ENCODE measurements at places on chromosomes 6 and 20.
A peak's percentile ranks its signal among the peaks of the same experiment; 100 is the strongest.

DNA sequence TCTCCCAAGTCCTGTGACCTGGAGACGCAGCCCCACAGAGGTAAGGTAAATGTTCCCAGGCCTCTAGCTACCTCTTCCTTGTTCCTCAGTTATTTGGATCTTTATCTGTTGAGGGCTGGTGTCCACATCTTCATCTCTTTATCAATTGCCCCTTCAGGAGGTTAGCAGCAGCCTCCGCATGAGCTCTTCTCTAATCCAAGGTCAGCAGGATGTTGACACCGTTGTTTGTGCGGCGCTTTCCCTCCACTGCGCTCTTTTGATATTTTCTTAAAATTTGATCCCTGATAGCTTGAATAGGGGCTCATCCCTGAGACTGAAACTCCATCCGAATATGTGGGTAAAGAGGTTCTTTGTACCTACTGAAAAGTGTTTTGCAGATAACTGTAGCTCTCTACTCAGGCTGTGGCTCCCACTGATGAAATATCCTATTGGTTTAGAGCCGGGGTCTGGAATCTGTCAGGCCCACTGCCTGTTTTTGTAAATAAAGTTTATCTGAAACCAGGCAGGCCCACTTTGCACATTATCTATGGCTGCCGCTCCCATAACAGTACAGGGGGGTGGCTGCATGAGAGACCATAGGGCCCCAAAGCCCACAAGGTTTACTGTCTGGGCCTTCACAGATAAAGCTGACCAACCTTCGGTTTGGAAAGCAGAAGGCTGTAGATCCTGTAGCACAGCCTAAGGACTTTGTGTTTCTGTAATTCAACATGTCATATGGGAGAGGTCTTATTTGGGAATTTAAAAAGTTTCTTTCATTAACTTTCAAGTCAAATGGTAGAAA is 362.6 kb downstream of the QKI start:
- no peak for DNase-seq

- DNase-seq = no peak
Observed at GRCh38 chr20:64149809-64150560, 14.3 kb upstream of the MYT1 start.

DNA sequence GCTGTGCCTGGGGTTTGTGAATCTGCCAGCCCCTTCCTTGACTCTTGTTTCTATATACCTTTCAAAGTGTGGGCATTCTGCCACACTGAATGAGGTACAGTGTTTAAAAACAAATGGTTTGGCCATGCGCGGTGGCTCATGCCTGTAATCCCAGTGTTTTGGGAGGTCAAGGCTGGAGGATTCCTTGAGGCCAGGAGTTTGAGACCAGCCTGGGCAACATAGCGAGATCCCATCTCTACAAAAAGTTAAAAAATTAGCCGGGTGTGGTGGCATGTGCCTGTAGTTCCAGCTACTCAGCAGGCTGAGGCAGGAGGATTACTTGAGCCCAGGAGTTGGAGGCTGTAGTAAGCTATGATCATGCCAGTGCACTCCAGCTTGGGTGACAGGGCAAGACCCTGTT is 5.8 kb downstream of the FAM83D start:
- no peak for DNase-seq

DNA sequence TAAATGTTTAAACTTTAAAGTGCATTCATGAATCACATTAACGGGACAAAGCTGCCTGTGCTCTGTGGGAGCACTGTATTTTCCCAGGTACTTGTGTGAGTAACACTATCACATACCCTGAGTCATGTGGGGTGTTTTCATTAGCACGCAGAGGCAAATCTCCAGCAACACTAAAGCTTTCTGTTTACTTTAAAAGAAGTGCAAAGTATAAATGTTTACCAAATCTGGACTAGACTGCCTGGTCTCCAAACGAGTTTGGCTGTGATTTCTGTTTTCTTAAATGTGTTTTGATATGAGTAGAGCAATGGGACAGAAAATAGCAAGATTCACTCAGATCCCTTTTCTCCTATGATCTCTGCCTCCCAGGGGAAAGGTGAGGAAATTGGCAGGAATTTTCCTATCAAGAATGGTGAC is 28.8 kb upstream of the RIPPLY2 start:
- DNase-seq = no peak

DNA sequence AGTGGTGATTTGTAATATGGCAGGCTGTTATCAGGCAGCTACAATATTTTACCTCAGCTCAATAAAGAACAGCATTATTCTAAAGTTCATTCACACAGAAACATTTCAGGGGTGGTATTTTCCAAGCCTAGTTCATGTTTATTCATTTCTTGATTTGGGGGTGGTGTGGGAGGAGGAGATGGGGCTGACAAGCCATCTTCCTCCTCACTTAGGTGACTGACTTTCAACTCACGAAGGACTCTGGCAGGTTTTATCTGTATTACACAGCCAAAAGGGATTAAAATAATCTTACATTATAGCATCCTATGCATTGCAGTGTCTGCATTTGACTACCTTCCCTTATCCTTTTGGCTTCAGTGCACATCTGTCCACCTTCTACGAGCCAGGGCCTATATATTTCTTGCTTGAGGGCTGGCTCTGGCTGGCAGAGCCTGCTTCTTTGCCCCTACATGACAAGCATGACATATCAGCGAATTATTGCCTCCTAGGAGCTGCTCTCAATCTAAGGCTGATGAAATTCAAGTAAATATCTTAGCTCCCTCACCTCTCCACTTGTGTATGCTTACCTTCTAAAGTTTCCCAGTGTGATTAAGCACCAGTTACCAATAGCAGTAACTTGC is 20.0 kb downstream of the KHDRBS2 start:
- DNase-seq = no peak

DNA sequence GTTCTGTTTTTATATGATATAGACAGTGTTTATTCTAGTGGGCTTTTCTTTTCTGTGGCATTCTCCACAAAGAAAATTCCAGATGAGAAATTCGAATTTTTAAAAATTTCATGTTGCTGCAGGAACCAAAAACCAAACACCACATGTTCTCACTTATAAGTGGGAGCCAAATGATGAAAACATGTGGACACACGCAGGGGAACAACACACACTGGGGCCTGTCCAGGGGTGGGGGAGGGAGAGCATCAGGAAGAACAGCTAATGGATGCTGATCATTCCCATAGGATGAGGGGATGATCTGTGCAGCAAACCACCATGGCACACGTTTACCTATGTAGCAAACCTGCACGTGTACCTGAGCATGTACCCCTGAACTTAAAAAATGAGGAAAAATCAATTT is 499.0 kb upstream of the SLC35B3 start:
- no peak for DNase-seq

GRCh38 chr6:37620519-37620918 is 77.2 kb downstream of the MDGA1 start:
- DNase-seq = no peak

- DNase-seq = no peak
Observed at GRCh38 chr6:37709250-37709931, 11.7 kb upstream of the MDGA1 start.

DNA sequence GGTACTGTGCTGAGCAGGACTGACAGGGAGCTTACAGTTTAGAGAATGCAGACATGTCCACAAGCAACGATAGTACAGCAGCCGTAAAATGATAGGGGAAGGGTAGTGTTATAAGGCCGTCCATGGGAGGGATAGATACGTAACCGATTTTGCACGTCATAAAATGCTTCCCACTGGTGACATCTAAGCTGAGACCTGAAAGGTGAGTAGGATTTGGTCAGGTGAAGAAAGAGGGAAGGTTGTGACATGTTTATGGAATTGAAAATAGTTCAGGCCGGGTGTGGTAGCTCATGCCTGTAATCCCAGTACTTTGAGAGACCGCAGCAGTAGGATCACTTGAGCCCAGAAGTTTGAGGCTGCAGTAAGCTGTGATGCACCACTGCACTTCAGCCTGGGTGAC is 25.6 kb downstream of the SNX9 start:
- DNase-seq = no peak

- no peak for DNase-seq
Observed at GRCh38 chr6:33298773-33299236, at the start of gene RGL2. TSS of gene RGL2 (minus strand) at chr6:33298942. CDS start at chr6:33298610, 332 bp downstream.

GRCh38 chr20:34979366-34980153 is 23.9 kb downstream of the MYH7B start:
- no peak for DNase-seq

- peak; percentile 64 for DNase-seq
Observed at GRCh38 chr6:26322645-26323482, 42.1 kb upstream of the BTN3A2 start.

DNA sequence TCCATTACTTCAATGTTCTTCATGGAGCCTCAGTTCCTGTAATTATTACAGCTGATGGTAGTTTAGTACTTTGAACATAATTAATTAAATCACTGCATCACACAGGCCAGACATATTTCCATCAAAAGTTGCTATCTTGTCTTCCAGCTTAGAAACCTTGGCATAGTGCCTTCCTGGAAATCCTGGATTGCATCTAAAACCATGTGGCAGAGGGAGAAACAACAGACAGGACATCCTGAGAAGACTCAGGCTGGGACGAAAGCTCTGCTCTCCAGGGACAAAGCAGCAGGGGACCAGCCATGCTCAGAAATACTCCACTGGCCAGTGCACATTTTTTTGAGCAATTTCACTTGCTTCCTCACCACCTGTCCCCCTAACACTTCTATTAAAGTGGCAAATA is 55.3 kb downstream of the TBX18 start:
- DNase-seq = no peak

DNA sequence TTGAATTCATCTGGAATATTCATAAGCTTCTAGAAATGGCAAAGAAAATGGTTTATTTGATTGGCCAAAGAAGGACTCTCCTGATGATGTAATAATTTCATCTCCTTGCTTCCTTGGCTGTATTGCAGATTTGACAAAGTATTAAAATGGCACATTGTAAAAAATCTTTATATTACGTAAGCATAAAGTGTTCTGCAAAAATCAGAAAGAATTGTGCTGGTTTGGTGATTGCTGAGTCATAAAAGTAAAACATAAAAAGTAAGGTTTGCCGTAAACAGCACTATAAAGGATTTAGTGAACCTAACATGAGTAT is 255.9 kb upstream of the RREB1 start:
- DNase-seq = no peak

DNA sequence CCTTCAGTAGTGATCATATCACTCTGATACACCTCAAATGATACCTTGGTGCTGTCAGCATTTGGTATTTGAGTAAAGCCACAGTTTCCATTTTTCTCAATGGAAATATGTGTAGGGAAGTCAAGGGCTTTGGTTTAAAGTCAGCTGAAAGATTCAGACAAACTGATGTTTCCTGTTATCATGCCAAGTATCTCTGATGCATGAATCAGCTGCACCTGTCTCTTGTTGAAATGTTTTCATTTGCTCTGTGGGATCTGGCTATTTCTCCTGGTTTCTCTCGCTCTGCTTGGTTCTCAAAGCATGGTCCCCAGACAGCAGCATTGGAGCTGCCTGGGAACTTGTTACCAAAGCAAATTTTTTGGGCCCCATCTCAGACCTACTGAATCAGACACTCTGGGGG is 23.5 kb downstream of the ZFP64 start:
- no peak for DNase-seq

- DNase-seq = no peak
Observed at GRCh38 chr6:15476631-15477380, 186.0 kb downstream of the DTNBP1 start.

DNA sequence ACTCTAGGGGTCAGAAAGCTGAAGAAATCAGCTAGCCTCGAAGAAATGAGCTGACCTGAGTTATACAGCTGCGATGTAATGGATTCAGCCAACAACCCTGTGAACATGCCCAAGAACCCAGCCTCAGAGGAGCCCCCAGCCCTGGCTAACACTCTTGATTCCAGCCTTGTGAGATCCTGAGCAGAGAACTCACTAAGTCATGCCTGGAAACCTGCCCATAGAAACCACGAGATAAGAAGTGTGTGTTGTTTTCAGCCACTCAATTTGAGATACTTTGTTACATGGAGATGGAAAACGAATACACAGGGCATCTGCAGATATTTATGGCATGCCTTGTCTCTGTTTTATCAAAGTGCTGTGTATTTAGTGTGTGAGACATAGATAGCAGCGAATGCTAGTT is 265.2 kb downstream of the QKI start:
- no peak for DNase-seq

DNA sequence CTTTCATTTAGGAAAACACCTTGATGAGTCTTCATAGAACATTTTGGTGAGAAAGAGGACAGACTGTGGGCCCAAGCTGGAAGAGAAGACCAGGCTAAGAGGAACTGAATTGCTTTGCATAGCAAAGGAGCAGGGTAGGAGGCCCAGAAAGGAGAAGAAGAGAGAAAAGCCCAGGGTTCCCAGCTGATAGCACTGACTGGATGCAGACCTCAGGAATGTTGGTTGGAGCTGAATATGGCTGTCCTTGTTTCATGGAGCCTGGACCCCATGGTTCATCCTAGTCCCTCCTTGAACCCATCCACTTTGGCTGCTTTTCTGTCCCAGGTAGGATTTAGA is 18.0 kb upstream of the ZFAND3 start:
- DNase-seq = no peak

- no peak for DNase-seq
Observed at GRCh38 chr20:21704408-21705385, 767 bp upstream of the PAX1 start.

GRCh38 chr6:119147101-119148053 is 68.9 kb upstream of the FAM184A start:
- DNase-seq = peak; percentile 92

- no peak for DNase-seq
Observed at GRCh38 chr6:170047823-170048222, 243.1 kb downstream of the DLL1 start.

GRCh38 chr20:1538655-1539054 is 18.9 kb downstream of the SIRPD start:
- DNase-seq = no peak

DNA sequence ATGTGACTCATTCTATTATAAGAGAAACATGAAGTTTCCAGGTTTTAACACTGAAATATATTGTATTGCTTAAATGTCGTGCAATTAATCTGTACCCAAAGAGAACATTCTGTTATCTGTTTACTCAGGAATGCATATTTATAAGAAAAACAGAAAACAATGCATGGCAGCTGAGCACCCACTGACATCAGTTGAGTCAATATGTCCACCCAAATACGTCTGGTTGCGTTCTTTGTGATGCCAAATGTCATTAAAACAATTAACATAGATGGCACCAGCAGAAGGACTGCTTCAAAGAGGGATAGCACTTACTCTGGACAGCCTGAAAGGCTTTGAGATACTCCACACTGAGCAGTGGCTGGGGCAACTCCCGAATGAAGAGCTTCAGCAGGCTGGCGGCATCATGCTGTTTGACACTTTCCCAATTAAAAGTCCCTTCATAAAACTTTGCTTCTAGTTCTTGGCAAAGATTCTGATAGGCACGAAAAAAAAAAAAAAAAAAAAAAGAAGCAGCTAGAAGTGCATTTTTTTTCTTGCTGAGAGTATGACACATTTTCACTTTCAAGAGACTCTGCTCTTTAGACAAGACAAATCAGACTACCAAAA is 102.3 kb downstream of the ARHGAP18 start:
- no peak for DNase-seq

DNA sequence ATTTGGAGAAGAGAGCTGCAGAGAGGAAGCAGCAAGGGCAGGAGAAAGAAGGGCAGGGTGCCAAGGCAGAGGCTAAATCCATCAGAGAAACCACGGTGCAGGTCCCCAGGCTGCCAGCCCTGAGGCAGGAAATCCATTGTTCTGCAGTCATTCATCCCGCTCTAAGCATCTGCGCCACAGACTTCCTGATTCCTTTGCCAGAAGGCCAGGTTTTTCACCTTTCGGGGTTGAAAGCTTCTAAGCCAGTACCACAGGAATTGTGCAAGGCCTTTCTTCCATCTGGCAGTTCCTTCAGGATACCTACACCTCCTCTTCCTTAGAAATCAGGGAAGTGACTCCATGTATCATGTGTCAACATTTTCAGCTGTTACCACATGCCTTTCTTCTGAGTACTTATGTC is 45.6 kb downstream of the ADGRF5 start:
- DNase-seq = no peak

- DNase-seq = no peak
Observed at GRCh38 chr6:13987400-13987865, 62.7 kb downstream of the RNF182 start.

All from brain pericyte (primary cell).